ENCODE measurements at places on chromosomes 12 and 14.

GRCh38 chr12:106892075-106892474 is 63.6 kb upstream of the TMEM263 start:
- no peak for DNase-seq

DNA sequence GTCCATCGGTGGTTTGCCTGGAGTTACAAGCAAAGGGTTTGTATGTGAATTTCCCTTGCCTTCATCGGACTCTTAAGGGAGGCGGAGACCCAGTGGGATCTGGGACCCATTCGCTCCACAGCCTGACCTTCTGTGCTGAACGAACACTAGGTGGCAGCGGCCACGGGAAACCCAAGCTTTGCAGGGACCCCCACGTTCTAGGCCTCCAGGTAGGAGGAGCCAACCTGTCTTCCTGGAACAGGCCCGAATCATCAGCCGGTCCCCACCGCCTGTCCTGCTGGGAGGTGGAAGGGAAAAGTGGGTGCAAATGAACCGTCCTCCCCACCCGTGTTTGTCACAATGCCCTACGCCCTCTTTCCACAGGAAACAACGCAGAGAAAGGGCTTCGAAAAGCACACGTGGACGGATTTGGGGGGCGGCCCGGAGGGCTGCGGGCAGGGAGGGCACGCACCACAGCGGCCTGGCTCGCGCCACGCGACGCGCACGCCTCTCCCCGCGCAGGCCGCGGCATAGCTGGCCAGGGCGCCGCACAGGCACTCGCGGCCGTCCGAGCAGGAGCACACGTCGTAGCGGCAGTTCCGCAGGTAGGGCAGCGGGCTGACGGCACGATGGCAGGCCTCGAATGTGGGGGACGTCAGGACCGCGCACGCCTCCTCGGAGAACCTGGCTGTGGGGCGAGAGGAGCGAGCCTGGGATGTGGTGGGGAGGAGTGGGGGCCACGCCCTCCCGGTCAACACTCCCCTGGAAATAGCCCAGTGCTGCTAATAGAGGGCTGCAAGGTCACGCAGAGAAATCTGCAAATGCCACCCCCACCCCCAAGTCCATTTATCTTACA is 67.8 kb downstream of the VWF start:
- H3K27me3 ChIP-seq: no peaks in the 10 kb centered on the region
- H3K36me3 ChIP-seq: no peaks in the 10 kb centered on the region
- H3K4me1 ChIP-seq: no peaks in the 10 kb centered on the region
- H3K27ac ChIP-seq: no peak overlapping the region
- DNase-seq: no peak
- H3K4me3 ChIP-seq: peak overlapping the region; percentile 59

GRCh38 chr14:32339188-32339587 is 10.1 kb downstream of the AKAP6 start:
- H3K4me1 ChIP-seq: no peaks in the 10 kb centered on the region
- no peak overlapping the region for H3K4me3 ChIP-seq

DNA sequence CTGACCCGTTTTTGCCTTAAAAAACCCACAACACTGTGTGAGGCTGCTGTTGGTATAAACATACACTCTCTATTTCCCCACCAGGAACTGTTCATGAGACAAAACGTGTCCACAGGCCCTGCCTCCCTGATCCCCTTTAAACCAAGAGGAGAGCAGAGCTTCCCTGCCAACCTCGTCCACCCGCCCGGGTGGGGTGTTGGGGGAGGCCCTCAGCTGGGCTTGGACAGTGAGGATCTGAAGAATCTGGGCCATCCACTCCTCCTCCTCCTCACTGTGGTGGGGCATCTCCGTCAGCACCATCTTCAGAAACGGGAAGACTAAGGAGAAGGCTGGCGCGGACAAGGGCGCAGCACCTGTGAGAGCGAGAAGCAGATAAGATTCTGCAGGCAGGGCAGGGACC is 36.8 kb downstream of the GCN1 start:
- H3K27ac ChIP-seq: no peak overlapping the region
- H3K27me3 ChIP-seq: no peaks in the 10 kb centered on the region
- no peak for DNase-seq

GRCh38 chr12:69931569-69931968 is 106.5 kb downstream of the MYRFL start:
- H3K4me3 ChIP-seq: no peak overlapping the region
- no peaks in the 10 kb centered on the region for H3K4me1 ChIP-seq
- H3K36me3 ChIP-seq: no peaks in the 10 kb centered on the region
- no peak overlapping the region for H3K27ac ChIP-seq
- no peak for DNase-seq

GRCh38 chr12:71900091-71900490 is 38.6 kb upstream of the TPH2 start:
- peaks cover 20% of the 10 kb centered on the region for H3K36me3 ChIP-seq
- H3K27ac ChIP-seq: no peak overlapping the region
- DNase-seq: no peak
- no peak overlapping the region for H3K4me3 ChIP-seq

DNA sequence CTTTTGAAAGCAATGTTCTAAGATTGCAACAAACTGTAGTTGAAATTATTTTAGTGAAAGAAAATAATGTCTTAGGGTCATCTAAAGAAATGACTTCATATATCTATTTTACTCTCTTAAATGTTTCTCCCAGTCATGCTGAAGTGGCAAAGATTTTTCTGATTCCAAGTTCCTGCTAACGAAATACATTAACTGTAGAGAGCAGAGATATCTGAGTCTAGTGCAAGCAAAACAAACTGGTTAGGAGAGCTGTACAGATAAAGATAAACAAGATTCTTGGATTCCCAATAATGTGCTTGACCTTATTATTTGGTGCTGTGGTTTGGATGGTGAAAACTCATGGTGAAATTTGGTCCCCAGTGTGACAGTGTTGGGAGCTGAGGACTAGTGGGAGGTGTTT is 199.9 kb upstream of the PWP1 start:
- no peaks in the 10 kb centered on the region for H3K4me1 ChIP-seq
- no peak for DNase-seq
- peak overlapping the region; percentile 39 for H3K27ac ChIP-seq
- no peaks in the 10 kb centered on the region for H3K27me3 ChIP-seq
- no peak overlapping the region for H3K4me3 ChIP-seq

DNA sequence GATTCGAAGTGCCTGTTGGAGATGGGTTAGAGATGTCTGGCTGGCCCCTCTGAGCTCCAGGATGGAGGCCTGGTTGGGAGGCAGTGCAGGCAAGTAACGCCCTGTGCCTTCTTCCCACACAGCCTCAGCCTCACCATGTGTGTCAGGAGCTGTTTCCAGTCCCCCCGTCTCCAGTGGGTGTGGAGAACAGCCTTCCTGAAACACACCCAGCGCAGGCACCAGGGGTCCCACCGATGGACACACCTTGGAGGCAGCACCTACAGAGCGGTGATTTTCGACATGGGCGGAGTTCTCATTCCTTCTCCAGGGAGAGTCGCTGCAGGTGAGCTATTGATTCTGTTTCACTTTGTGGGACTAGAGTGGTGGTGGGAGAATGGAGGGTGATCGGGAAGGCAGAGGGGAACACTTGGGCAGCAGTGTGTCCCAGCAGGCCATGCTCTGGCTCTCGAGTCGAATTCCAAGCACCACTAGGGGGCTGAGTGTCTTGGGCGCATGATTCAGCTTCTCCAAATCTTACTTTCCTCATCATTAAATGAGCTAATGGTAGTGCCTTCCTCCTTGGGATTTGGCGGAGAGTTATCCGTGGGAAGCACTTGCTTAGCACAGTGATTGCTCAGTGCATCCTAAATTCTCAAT is 6.8 kb downstream of the ACAD10 start:
- no peak for DNase-seq
- peaks cover 10% of the 10 kb centered on the region for H3K36me3 ChIP-seq
- H3K4me1 ChIP-seq: no peaks in the 10 kb centered on the region
- no peak overlapping the region for H3K27ac ChIP-seq
- H3K4me3 ChIP-seq: no peak overlapping the region

- no peaks in the 10 kb centered on the region for H3K4me1 ChIP-seq
- H3K27me3 ChIP-seq: no peaks in the 10 kb centered on the region
- no peak overlapping the region for H3K4me3 ChIP-seq
- DNase-seq: no peak
- H3K27ac ChIP-seq: no peak overlapping the region
- no peaks in the 10 kb centered on the region for H3K36me3 ChIP-seq
These were observed 444.6 kb upstream of the CCDC196 start for GRCh38 chr14:66041582-66041981.

DNA sequence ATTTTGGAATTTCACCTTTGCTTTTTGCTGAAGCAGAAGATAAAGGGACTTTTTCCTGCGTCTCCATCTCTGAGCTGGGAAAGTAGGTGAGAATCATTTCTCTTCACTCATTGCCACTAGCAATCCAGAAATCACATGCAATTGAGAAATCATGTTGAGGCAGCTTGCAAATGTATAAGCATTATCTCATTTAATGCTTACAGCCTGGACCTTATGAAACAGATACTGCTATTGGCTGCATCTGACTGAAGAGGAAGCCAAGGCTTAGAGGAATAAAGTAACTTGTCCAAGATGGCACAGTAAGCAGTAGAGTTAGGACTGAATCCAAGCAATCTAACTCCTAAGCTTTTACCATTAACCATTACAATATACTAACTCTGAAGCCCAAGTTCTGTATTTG is 122.4 kb downstream of the FIGNL2 start:
- no peaks in the 10 kb centered on the region for H3K4me1 ChIP-seq
- no peaks in the 10 kb centered on the region for H3K36me3 ChIP-seq
- no peak overlapping the region for H3K27ac ChIP-seq
- H3K4me3 ChIP-seq: no peak overlapping the region

DNA sequence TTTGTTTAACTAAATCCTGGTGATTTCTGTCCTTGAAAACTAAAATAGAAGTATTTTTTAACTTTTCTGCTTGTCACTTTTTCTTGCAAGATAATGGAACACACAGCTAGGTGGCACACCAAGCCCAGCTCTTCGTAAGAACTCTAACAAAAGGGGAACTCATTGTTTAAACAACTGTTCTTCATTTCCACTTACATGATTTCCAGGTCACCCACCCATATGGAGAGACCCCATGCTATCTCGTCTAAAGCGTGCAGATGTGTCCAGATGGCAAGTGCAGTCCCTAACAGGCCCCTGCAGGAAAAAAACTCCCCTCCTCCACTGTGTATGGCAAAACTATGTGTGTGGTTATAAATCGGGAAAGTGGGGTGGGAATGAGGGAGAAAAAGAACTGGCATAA is 43.3 kb upstream of the NT5DC3 start:
- DNase-seq: no peak
- no peak overlapping the region for H3K27ac ChIP-seq
- H3K36me3 ChIP-seq: no peaks in the 10 kb centered on the region
- H3K27me3 ChIP-seq: no peaks in the 10 kb centered on the region

DNA sequence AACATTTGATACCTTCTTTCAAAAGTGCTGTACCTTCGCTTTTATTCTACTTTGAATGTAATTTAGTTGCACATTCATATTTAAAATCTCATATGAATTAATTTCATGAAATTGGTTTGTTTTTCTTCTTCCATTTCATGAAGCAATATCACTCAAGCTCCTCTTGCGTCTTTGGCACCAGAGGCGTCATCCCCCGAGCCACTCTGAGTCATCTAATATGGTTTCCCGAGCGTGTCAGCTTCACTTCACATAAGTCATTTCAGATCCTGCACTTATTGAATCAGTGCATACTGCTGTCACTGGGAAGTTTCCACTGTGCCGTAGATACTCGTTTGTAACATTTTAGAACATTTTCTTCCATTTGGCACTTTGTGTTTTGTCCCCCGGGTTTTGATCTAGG is 105.6 kb downstream of the SLC25A47 start:
- no peaks in the 10 kb centered on the region for H3K4me1 ChIP-seq
- no peak for DNase-seq
- no peak overlapping the region for H3K4me3 ChIP-seq
- no peaks in the 10 kb centered on the region for H3K36me3 ChIP-seq

DNA sequence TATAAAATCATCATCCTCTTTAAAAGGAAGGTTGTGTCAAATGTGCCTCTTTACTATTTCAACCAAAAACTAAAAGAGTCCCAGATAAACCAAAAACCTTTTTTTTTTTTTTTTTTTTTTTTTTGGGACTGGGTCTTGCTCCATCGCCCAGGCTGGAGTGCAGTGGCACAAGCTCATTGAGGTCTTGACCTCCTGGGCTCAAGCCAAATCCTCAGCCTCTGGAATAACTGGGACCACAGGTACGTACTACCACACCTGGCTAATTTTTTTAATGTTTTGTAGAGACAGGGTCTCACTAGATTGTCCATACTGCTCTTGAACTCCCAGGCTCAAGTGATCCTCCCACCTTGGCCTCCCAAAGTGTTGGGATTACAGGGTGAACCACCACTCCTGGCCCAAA is 16.4 kb upstream of the SELPLG start:
- H3K36me3 ChIP-seq: peaks cover 5% of the 10 kb centered on the region
- no peak overlapping the region for H3K4me3 ChIP-seq
- peak overlapping the region; percentile 75 for H3K27ac ChIP-seq
- DNase-seq: no peak
- H3K27me3 ChIP-seq: no peaks in the 10 kb centered on the region

GRCh38 chr12:53644133-53644532 is 18.0 kb upstream of the ATF7 start:
- no peak overlapping the region for H3K27ac ChIP-seq
- no peak for DNase-seq
- H3K4me3 ChIP-seq: no peak overlapping the region
- no peaks in the 10 kb centered on the region for H3K27me3 ChIP-seq
- no peaks in the 10 kb centered on the region for H3K4me1 ChIP-seq

DNA sequence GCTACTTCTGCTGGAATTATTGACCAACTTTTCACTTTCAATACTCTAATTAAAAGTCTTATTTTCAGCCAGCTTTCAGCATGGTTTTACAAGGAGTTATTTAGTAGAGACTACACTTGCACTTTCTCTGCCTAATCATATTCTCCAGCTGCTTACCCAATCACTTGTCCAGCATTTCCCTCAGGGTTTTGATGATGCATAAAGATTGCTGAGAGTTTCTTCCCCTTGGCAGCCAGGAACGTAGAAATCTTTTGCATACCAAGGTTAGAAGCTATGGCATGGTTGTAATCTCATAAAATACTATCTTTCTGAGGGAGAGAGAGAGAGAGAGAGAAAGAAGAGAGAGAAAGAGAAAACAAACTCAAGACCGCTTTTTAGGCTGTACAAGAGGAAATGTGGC is 10.8 kb downstream of the OR4Q3 start:
- H3K4me1 ChIP-seq: no peaks in the 10 kb centered on the region
- H3K27ac ChIP-seq: no peak overlapping the region
- no peak for DNase-seq
- no peaks in the 10 kb centered on the region for H3K27me3 ChIP-seq

DNA sequence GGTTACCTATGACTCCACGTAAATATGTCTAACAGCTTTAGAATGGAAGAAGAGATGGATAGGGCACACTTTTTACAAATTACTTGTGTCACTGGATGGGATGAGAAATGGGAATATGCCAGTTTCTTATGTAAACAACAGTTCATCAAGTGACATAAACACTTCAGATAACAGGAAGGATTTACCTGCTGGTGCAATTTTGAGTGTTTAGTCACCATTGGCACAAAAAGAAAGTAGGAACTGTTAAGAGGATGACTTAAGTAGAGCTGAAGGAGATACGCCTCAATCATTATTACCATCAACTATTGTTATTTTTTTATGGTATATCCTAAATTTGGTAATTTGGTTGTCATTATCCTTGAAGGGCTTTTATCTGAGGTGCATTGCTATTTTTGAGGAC is 83.2 kb downstream of the RMST start:
- no peaks in the 10 kb centered on the region for H3K36me3 ChIP-seq
- H3K27ac ChIP-seq: no peak overlapping the region
- DNase-seq: no peak
- H3K27me3 ChIP-seq: no peaks in the 10 kb centered on the region
